Activated naive CD4-positive, alpha-beta T cell (primary cell): ENCODE measurements at places on chromosomes 3 and 15.

DNA sequence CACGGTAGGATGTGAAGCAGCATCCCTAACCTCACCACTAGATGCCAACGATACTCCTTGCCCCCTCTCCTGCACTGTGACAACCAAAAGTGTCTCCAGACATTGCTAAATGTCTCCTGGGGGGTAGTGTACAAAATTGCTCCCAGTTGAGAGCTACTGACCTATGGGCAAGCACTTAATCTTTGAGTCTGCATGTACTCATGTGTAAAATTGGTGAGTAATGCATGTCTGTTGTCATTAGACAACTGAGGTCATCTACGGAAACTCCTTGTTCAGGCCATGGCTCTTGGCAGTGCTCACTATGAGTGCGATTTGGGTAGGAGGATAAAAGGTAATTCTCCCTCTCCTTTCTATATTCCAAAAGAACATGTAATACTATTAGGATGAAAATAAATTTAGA, 29.2 kb downstream of the PDHB start:
- no peak for DNase-seq

DNA sequence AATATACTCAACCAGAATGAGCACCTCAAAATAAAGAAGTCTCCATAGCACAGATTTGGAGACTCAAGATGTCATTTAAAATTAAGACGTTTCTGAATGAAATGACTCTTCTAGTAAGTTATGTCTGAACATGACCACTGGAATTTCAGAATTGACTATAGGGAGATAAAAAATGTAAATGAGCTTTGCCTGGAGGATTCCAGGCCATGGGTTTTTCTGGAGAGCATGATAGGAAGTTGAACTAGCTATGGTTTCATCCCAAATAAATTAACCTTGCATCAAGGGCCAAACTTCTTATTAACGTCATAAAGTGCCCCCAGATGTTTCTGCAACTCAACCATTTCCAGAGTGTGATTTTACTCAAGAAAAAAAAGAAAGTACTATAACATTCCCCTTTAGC, 222.6 kb upstream of the NR2F2 start:
- no peak for DNase-seq

DNA sequence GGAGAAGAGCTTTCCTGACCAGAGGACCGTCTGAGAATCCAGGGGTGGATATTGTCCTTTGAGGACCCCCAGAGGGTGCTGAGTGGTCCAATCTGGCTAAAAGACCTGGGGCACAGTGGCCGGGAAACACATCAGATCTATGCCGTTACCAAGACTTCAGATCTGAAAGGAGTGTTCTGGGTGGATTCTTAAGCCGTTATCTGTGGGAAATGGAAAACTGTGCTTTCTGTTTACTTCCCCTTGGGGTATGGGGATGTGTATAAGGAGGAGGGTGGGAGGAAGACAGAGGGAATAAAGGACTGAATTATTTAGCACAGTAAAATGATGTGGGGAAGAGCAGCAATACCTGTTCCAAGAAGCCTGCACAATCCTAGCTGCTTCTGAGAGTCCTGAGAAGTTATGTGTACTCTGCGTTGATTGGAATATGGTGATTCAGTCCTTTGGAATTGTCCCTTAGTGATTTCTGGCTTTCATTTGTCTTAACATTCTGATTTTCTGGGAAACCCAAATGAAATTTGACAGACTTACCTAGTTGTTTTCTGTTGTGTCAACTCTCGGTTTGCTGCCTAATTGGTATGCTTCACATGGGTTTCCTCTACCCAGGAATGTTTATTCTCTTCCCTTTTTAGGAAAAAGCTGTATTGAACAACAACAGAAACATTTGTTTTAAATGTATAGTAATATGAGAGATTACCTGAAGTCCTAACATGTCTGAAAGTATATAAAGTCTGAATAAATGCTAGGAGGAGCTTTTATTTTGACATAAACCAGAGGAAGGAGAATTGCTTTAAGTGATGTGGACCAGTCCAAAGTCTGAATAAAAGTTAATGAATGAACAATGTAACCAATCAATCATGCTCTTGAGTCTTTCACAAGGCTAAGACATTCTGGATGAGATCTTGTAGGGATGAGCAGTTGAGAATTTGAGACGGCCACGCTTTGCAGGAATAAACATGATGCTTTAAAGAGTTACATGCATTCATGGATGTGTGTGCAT, 427.1 kb upstream of the C2CD4B start:
- no peak for DNase-seq

DNA sequence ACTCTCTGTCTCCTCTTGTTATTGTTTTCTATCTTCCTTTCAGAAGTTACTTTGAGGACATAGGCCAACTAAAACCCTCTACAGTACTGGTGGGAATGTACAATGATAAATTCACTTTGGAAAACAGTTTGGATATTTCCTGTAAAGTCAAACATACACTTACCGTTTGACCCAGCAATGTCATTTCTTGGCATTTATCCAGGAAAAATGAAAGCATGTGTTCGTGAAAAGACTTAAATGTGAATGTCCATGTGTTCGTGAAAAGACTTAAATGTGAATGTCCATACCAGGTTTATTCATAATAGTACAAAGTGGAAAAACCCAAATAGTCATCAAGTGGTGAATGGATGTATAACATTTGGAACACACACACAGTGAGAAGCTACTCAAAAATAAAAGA, 361.5 kb upstream of the DPH6 start:
- DNase-seq: no peak

DNA sequence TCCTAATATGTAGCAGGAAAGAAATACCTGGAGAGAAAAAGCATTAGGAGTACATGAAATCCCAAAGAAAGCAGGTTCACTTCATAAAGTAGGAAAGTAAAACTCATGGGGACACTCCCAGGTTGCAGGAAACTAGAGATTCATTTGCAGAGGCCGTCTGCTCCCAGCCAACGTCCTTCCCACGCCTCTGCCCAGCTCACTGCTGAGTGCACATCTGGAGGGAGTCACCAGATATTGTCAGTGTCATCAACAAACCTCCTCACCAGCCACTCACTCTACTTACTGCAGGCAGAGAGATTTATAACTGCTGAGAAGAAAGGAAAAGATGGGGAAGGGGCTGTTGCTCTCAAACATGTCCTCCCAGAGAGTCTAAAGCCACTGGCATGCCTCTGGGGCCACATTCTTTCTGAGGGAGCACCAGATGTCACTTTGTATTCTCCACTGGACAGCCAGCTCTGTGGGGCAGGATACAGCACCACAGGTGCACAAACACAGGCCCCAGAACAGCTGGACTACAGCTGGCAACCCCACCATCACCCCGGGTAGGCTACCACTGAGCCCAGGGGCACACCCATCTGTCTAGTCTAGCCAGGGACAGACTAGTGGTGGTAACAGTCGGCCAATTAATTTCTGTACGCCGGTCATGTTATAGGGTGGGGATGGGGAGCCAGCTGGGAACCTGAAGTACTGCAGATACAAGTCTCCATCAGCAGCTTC, 64.5 kb downstream of the NPTN start:
- no peak for DNase-seq

DNA sequence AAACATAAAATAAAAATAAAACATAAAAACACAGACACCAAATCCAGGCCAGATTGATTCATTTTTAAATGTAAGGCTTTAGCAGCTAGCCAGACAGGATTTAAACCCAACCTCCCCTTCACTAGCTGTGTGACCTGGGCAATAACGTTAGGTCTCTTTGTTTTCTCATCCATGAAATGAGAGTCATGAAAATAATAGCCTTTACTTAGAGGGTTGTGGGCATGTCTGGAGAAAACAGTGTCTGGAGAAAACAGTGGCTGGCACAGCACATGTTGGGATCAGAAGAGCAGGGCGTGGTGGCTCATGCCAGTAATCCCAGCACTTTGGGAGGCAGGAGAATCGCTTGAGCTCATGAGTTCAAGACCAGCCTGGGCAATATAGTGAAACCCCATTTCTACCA, 1.9 kb upstream of the DPPA4 start:
- DNase-seq: no peak

GRCh38 chr15:49041426-49041825, 4.8 kb downstream of the SECISBP2L start:
- no peak for DNase-seq

GRCh38 chr3:184525337-184526087, 36.1 kb upstream of the EPHB3 start:
- no peak for DNase-seq
